Jurkat, Clone E6-1 (cell line): ENCODE measurements at places on chromosomes 13 and 19.

DNA sequence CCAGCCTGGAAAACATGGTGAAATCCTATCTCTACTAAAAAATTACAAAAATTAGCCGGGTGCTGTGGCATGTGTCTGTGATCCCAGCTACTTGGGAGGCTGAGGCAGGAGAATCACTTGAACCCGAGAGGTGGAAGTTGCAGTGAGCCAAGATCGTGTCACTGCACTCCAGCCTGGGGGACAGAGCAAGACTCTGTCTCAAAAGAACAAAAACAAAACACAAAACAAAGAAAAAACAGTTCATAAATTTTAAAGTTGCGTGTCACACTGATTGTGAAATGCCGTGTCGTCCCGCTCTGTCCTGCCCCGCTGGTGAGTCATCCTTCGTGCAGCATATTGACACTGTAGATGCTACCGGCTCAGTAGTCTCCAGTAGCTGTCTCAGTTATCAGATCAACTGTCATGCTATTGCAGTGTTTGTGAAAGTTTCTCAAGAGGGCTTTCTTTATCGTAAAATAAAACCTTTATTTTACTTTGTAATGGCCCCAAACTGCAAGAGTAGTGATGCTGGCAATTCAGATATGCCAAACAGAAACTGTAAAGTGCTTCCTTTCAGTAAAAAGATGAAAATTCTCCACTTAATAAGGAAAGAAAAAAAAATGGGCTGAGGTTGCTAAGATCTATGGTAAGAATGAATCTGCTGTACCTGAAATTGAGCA is 36.4 kb upstream of the IGFL1 start:
- no peak for DNase-seq

- DNase-seq = no peak
Observed at GRCh38 chr19:32355309-32355708, 9.9 kb downstream of the ZNF507 start.

GRCh38 chr19:19259741-19260140 is 13.4 kb downstream of the TM6SF2 start:
- peak; percentile 74 for DNase-seq

- DNase-seq = peak; percentile 31
Observed at GRCh38 chr13:43489233-43489632, 297.5 kb downstream of the ENOX1 start.

GRCh38 chr13:114268344-114269280 is 12.8 kb upstream of the UPF3A start:
- DNase-seq = peak; percentile 41

DNA sequence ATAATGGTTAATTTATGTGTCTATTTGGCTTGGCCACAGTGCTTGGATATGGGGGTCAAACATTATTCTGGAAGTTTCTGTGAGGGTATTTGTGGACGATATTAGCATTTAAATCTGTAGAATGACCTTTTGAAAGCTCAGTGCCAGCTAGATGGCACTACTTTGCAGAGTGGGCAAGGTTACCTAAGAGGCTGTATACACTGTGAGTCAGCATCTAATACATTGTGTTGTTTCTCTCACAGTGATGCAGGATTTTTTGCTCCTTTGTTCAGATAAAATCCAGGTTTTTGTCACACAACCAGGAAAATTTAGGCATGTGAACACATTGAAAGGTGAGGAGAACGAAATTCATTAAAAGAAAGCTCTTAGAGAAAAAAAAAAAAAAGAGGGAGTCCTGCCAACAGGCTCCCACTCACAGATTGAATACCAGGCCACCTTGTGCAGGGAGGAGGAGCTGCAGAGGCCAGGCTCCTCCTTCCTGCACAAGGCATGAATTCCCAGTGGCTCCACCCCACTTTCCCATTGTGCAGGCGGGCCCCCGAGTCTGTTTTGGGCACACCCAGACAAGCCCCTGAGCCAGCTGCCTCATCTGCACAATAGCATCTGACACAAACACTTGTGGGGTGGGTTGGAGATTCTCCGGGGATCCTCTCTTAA is 551.0 kb upstream of the ATXN8OS start:
- no peak for DNase-seq

DNA sequence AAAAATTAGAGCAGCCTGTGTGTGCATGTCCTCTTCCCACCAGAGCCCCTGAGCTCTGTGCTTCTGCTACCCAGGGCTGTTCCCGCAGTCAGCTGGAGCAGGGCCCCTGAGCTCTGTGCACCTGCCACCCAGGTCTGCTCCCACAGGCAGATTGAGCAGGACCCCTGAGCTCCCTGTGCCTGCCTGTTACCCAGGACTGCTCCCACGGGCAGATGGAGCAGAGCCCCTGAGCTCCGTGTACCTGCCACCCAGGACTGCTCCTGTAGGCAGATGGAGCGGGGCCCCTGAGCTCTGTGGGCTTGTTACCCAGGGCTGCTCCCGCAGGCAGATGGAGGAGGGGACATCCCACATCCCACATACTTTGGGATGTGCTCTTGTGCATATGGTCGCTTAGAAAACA is 186.8 kb upstream of the SOX1 start:
- DNase-seq = no peak

- DNase-seq = no peak
Observed at GRCh38 chr13:81058916-81059290, 718.0 kb upstream of the SPRY2 start.

DNA sequence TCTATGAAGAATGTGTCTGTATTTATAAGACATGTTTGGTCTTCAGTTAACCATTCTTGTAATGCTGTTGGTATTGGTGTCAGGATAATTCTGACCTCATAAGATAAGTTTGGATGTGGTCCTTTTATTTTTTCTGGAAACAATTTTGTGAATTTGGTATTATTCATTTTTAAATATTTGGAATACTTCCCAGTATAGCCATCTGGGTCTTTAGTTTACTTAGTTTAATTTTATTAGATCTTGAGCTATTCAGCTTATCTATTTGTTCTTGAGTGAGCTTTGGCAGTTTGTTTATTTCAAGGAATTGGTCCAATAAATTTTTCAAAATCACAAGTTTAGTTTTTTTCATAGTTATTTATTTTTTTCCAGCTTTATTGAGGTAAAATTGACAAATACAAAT is 335.4 kb upstream of the PCDH20 start:
- DNase-seq = no peak

GRCh38 chr13:29721766-29722165 is 126.3 kb upstream of the SLC7A1 start:
- DNase-seq = no peak
